ENCODE measurements at places on chromosomes 1 and 21.

GRCh38 chr1:220786337-220787068 lies at the start of gene MTARC1:
Gene MTARC1 (plus strand): TSS chr1:220786913. CDS start chr1:220786945, 32 bp downstream.
- DNase-seq: peak; percentile 36

- peak; percentile 25 for DNase-seq
Measured at GRCh38 chr1:63621698-63622097, 28.5 kb downstream of the PGM1 start.

DNA sequence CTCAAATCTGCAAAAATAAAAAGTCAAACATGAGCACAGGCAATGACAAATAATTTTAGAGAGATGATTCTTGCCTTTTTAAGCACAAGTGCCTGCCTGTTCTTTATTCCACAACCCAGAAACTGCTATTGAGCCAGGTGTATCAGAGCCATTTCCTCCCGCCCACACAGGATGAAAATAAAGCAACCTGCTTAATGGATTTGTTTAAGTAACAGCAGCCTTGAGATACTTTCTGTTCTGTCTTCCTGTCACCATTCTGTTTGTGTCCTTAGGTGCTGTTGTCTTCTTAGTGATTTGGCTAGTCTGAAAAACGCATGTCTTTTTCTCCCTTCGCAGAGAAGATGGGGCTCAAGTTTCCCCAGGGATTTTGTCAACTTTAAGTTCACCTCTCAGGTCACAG lies 11.4 kb downstream of the RPE65 start:
- no peak for DNase-seq

- DNase-seq: no peak
Measured at GRCh38 chr1:207230441-207230840, 91.0 kb upstream of the CD55 start.

DNA sequence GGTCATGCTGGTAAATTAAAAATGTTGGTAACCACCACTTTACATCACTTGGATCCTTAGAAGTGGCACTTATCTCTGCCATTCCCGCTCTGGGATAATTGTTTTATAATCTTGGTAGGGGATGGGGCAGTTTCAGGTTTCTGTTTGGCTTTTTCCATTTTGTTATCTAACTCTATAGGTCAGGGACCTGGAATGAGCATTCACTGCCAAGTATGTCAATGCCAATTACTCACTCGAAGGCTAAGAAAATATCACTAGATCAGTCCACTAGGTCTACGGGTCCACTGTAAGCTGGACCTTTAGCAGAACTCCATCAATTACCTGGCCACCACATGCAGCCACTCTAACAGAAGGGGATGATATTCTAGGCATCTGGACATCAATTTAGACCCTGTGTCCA lies 4.5 kb upstream of the DIP2A start:
- no peak for DNase-seq

GRCh38 chr21:33968080-33968994 lies 52.7 kb upstream of the ATP5PO start:
- peak; percentile 93 for DNase-seq
